DMS153 (cell line): ENCODE measurements at places on chromosomes 2 and 18.
A peak's percentile ranks its signal among the peaks of the same experiment; 100 is the strongest.

DNA sequence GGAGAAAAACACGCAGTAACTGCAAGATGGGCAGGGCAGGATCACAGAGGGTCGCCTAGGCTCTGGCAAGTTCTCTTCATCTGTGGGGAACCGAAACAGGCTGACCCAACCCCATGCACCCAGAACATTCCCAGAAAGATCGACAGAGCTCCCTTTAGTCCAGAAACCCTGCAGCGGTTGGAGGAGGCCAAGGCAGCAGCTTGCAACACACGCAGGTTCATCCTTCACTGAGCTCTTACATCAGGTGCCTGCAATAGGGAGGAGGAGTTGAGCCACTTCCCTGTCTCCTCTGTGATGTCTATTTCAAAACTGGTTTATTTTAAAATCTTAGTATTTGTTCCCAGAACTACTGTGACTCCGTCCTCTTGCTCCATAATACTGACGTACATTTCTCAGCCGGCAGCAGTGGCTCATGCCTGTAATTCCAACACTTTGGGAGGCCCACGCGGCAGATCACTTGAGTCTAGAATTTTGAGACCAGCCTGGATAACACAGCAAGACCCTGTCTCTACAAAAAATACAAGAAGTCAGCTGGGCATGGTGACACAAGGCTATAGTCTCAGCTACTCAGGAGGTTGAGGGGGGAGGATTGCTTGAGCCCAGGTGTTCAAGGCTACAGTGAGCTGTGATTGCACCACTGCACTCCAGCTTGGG, 11.5 kb upstream of the SLC11A1 start:
- no peak for DNase-seq

- no peak for DNase-seq
Measured at GRCh38 chr2:151150331-151151320, 111.0 kb downstream of the RBM43 start.

- DNase-seq: no peak
Measured at GRCh38 chr18:37564711-37565100, 892 bp downstream of the CELF4 start.

- DNase-seq: no peak
Measured at GRCh38 chr2:193935114-193935513, 1721.9 kb upstream of the SLC39A10 start.

GRCh38 chr18:62952807-62953206, 237.5 kb downstream of the PHLPP1 start:
- DNase-seq: no peak

DNA sequence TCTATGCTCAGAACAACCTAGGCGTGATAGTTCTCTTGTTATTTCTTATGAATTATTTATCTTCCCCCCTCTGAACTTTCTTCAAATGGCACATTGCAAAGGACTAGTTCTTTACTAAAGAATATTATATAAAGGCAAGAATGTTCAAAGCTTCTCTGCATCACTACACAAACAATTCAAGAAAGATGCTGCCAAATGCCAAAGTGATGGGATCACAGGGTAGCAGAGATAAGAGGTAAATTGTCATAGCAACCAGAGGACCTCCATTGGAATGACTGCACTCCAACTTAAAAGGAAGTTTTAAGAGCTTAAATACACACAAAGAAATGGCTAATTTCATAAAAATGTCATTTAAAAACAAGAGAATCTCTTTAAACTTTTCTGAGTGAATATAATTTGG, 72.8 kb downstream of the AQP4 start:
- DNase-seq: no peak

- DNase-seq: no peak
Measured at GRCh38 chr2:181678861-181679543, 1.3 kb downstream of the NEUROD1 start.

- no peak for DNase-seq
Measured at GRCh38 chr2:197209742-197210408, 100.7 kb downstream of the ANKRD44 start.

DNA sequence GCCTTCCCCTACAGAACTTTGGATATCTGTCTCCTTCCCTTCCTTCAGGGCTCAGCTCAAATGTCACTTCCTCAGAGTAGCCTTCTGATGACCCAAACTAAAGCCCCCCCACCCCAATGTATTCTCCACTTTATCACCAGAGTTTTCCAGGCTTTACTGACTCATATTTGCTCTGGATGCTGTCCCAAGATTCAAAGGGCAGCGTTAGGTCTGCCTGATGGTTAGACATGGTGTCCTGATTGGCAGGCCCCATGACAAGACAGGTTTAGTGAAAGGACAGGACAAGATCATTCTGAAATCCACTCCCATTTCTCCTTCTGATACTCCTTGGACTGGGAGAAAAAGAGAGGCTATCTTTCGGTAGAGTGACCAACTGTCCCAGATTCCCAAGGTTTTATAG, 22.6 kb upstream of the RPIA start:
- DNase-seq: no peak

- no peak for DNase-seq
Measured at GRCh38 chr2:7209757-7210555, 292.7 kb downstream of the RNF144A start.

DNA sequence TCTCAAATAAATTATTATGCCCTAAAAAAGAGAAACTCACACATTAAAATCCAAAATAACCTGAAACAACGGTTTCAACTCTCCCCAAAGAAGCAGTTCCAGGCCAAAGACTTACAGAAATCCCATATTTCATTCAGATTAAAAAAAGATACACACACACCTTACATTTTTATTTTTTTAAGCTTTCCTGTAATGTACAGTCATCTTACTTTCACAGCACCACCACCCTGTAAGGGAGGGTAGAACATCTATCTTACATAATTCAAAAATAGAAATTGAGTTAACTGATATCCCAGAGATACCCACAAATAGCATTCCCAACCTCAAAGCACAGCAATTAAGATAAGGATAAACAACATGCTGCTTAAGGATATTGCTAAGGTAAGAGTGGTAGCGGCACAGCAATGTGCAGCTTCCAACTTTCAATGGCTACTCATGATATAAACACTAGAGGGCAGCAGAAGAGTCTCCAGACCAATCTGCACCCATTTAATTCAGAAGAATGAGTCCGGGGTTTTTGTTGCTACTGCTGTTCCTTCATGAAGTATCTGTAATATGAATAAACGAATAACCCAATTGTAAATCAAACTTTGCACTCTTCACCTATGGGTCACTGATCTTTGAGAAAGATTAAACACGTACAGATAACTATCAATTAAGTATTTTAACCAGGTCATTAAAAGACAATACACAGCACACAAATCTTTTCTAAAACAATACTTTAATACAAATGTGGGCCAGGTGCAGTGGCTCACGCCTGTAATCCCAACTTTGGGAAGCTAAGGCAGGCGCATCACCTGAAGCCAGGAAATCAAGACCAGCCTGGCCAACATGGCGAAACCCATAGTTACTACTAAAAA, 11.3 kb downstream of the GFPT1 start:
- peak; percentile 4 for DNase-seq

DNA sequence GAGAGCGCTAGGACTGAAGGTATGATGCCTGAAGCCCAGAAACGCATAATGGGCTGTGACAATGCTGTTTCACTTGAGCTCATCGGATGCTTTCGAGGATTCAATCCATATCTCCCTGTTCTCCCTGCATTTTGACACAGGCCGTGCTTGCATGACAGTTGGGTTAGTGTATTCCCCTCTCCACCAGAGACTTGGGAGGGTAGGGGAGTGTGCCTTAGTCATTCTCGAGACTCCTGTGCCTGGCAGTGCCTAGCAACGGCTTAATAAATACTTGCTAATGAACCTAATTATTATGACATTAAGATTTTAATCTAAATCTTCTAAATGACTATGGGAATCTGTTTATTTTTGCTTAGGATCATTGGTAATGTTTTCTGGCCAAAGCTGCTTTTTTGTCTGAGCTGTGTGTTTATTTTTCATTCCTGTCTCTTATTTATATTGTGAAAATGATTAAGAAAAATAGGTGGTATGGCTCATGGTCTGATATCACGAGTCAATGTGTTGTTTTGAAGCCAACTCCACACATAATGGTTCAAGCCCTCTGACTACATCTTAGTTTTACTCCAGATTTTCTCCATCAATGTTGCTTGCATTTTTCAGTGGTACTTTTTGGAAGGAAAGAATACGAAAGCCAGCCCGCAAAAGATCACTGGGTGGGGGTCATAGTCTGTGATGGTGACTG, 61.3 kb downstream of the NEDD4L start:
- no peak for DNase-seq

DNA sequence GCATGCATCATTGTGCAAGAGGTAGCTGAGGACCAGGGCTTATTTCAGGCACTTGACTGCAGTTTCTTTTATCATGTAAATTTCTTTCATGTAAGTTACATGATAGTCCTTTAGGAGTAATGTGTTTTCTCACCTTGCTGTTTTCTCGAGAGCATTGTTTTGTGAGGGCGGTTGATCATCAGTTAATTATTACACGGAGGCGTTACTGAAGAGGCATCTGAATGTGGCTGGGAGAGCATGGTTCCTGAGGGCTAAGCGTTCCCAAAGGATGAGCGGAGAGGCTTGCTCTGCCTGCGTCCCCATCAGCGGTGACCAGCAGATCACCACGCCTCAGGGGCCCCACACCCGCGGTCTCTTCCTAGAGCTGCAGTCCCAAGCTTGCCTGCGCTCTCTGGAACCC, 156.1 kb upstream of the NFATC1 start:
- no peak for DNase-seq

- no peak for DNase-seq
Measured at GRCh38 chr2:224769489-224769888, 53.3 kb upstream of the CCDC195 start.

DNA sequence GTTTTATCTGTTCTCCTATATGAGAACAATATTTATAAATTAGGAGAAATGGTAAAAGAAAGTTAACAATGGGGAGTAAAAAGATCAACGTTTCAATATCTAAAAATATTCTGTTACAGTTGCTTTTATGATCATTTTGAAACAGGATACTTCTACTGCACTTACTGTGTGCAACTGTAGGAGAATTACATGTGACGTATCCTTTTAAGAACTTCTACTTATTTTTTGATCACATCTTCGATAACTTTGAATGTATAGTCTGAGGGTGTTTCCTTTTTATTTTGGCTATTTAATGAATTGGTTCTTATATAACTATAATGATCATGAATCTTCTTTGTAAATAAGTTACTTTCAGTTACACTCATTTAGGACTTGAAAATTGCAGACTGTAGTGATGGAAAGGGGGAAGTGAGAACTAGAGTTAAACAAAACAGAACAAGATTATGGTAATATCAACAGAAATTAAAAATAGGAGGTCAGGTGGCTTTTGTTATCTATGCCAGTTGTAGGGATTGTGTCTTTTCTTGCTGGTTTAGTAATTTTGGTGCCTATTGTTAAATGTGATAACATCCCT, 109.9 kb downstream of the MSTN start:
- no peak for DNase-seq

- no peak for DNase-seq
Measured at GRCh38 chr2:152506843-152507242, 171.9 kb downstream of the FMNL2 start.

DNA sequence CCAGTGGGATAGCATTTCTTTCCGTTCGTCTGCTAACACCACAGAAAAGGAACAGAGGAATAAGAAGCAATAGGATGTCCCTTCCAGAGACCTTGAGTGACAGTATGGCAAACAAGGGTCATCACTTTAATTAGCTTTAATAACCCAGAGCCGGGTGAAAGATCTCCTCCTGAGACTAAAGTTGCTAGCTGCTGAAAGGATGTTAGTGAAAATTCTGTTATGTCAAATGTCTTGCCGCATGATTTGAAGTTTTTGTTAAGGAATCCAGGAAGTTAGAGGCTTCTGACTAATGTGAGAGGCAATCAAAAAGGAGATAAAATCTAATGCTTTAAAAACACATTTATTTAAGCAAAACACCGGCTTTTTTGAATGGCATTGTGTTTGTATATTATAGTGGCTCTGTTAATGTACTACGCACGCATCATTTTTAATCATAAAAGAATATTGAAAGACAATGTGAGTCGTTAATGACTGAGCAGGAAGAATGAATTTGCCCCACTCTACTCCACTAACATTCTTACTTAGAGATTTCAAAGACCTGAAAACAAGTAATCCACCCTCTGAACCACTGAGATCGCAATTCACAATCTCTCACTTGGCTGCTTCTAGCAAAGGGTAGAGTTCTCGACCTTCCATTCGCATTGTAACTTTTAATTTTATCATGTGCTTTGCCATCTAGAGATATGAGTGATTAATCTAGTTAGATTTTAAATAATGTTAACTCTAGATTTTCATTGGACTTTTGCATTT, 536.6 kb downstream of the LRRTM4 start:
- DNase-seq: no peak
